NCI-H1105 treated with DMSO at 0.1 percent for 48 hours (cell line): ENCODE measurements at places on chromosomes 12 and 14.

- no peak for DNase-seq
Observed at GRCh38 chr12:81365284-81365683, 287.4 kb downstream of the ACSS3 start.

- no peak for DNase-seq
Observed at GRCh38 chr12:115474539-115475353, 790.8 kb upstream of the TBX3 start.

GRCh38 chr12:62749586-62749985 is 185.4 kb downstream of the PPM1H start:
- DNase-seq: no peak

DNA sequence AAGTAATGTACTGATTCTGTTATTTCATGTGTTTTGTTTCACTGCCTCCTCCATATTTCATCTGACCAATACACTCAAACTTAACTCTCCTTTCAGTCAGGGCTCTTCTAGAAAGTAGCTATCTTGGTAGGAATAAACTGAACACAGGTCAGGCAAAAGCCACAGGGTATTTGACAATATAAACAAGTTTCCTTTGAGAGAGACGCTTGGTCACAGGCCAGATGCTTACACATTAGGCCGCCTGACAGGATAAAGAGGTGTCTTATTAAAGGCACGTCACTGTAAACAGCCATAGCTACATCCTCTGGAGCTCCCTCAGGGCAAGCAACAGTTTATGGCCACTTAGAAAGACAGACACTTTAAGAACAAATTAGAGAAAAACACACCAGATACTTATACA is 607.5 kb downstream of the SLC6A15 start:
- no peak for DNase-seq

- DNase-seq: no peak
Observed at GRCh38 chr12:64028541-64028940, 184.0 kb downstream of the SRGAP1 start.
